NCI-H2227 treated with DMSO at 0.1 percent for 48 hours (cell line): ENCODE measurements at places on chromosomes 6 and 20.

DNA sequence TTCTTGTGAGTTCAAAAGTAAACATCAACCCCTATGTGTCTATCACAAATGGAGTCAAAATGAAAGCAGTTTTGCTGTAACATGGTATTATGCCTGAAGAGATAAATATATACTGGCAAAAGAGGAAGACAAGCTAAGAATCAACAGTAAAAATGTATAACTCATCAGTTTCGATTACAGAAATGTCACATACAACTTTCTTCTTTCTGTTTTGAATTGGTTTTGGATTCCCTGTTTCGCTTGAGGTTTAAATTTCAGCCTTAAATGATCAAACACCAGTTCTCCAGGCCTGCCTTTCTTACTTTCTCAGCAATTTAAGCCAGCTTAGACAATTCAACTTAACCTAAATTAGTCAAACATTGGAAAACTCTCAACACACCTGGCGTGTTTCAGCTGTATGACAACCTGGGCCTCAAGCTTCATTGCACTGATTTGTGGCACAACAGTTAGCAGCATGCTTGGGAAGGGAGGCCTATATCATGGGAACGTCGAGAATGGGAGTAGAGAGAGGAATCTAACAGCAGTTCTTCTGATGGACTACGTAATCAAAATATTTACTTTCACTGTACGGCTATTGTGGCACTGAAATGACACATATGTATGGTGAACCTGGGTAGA is 51.9 kb upstream of the MARCKS start:
- DNase-seq = no peak

DNA sequence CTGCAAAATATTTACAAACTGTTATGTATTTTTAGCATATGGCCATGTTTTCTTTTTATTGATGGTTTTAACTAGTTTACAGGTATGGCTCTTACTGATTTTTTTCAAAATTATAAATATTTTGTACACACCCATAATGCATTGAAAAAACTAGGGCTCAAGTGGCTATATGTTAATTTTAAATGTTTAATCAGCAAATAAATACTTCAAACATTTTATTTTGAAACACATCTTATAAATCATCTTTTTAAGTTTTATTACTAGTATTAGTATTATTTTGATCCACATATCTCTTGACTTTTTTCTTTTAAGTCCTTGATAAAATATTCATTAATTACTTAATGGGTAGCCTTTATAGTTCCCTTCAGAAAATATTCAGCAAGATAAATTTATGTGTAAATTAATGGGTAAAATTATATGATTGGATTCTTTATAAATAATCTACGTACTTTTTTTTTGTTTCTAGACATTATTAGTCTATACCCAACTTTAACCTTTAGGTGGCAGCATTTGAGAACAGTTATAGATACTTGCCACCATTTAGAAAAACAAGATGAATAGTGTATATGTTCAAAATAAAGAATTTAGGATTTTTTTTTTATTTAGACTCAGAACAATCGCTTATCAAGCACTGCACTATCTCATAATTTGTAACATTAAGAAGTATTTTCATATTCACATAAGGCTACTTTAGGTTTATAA is 241.9 kb downstream of the ADGRB3 start:
- no peak for DNase-seq

DNA sequence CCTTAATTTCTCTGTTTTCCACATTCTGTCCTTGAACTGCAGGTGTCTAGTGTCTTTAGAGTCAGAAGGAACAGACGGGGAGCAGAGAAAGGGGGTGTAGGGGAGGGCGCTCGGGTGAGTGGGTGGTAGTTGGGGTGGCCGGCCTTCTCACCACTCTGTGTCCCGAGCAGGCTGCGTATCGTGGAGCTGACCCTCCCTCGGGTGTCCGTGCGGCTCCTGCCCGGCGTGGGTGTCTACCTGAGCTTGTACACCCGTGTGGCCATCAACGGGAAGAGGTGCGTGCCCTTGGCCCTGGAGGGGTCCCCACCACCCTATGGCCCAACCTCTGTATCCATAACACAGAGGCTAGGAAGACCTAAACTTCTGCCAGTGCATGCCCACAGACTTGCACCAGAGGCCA is 5.3 kb downstream of the BPIFB4 start:
- no peak for DNase-seq

DNA sequence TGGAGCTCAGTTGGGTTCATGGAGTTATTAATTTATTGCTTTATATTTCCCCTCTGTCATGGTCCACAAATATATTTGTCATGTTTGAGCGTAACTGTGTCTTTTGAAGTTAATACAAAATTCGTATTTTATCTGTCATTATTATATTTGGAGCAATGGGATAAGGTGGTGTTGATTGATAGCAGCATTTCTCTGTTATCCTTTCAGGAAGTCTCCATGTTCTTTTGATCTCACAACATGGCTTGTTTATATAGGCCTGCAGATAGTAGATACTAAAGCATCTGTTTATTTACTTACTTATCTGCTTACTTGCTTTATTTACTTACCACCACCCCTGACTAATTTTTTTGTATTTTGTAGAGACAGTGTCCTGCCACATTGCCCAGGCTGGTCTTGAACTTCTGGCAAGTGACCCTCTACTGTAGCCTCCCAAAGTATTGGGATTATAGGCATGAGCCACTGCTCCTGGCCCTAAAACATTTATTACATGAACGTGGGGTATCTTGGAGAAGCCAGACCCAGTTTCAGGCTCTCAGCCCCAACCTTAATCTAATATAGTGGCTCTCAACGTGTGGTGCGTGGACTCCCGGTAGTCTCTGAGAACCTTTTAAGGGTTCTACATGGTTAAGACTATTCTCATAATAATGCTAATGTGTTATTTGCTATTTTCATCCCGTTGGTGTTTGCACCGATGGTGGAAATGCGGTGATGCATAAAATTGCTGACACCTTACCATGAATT is 104.2 kb downstream of the NCOA3 start:
- DNase-seq = no peak

- peak; percentile 11 for DNase-seq
Measured at GRCh38 chr20:25336561-25337422, 53.8 kb downstream of the ABHD12 start.
